Activated naive CD4-positive, alpha-beta T cell treated with anti-CD3 and anti-CD28 coated beads for 36 hours (primary cell): ENCODE measurements at places on chromosomes 12 and 14. TPM values are rescaled to one million over a fixed set of nuclear protein-coding genes. Genes with fewer than 3 reads are reported as not detected.

Gene IGFBP6
- total RNA-seq, result 6.4 TPM

Gene RNASE3
- total RNA-seq, result not detected

Gene SELPLG
- 21.9 TPM for total RNA-seq

Gene KRT83
- not detected for total RNA-seq

Gene TTC6
- not detected for total RNA-seq

Gene PDE6H
- total RNA-seq, result not detected

Gene MYH6
- not detected for total RNA-seq

Gene C3AR1
- total RNA-seq, result 0.21 TPM

Gene PLEKHG7
- total RNA-seq, result not detected

Gene KCNA5
- not detected for total RNA-seq

Gene MANSC1
- 3.5 TPM for total RNA-seq

Gene STON2
- 0.12 TPM for total RNA-seq

Gene PEX5
- total RNA-seq, result 30.9 TPM

Gene SLC7A7
- 0.40 TPM for total RNA-seq

Gene GARIN6
- not detected for total RNA-seq

Gene NOVA1
- not detected for total RNA-seq

Gene IFNG-AS1
- total RNA-seq, result 1.2 TPM

Gene SDR9C7
- total RNA-seq, result not detected

Gene CLEC6A
- not detected for total RNA-seq

Gene FGF23
- total RNA-seq, result not detected

Gene MYF6
- total RNA-seq, result not detected

Gene EID3
- total RNA-seq, result 3.4 TPM

Gene SLC38A4
- not detected for total RNA-seq

Gene CMTM5
- not detected for total RNA-seq

Gene TPPP2
- total RNA-seq, result not detected

Gene ZNF891
- total RNA-seq, result 1.2 TPM

Gene TGFB3
- total RNA-seq, result 3.6 TPM

Gene ABCC9
- total RNA-seq, result not detected

Gene PPFIA2
- total RNA-seq, result not detected

Gene KMT2D
- 49.0 TPM for total RNA-seq

Gene TMEM63C
- total RNA-seq, result 0.72 TPM

Gene RNU4-1
- total RNA-seq, result 1,294 TPM

Gene RNF212B
- not detected for total RNA-seq

Gene MYO1A
- 1.5 TPM for total RNA-seq

Gene ACSM4
- not detected for total RNA-seq

Gene KCNH3
- 0.91 TPM for total RNA-seq

Gene COL2A1
- not detected for total RNA-seq

Gene KLRC2
- not detected for total RNA-seq

Gene FAR2
- 2.2 TPM for total RNA-seq

Gene RPS29
- 2,382 TPM for total RNA-seq

Gene PPM1H
- not detected for total RNA-seq

Gene CCDC175
- not detected for total RNA-seq

Gene SYT1
- not detected for total RNA-seq
